Vein endothelial cell (primary cell): ENCODE measurements at places on chromosomes 5 and 9. TPM values are rescaled to one million over a fixed set of nuclear protein-coding genes. Genes with fewer than 3 reads are reported as not detected.

The TLX3 gene
- not detected in 2 replicates for total RNA-seq

The PCDHB3 gene
- total RNA-seq: 0.57 and 0.65 TPM in 2 replicates

The PCDHGA10 gene
- total RNA-seq: 8.8 and 9.6 TPM in 2 replicates

The PCDHGB5 gene
- 22.4 and 26.1 TPM in 2 replicates for total RNA-seq

The HSPB3 gene
- total RNA-seq: not detected in 2 replicates

The URM1 gene
- 49.5 and 49.6 TPM in 2 replicates for total RNA-seq

The FOXE1 gene
- total RNA-seq: not detected in 2 replicates

The CHSY3 gene
- total RNA-seq: 1.3 and 2.5 TPM in 2 replicates

The IFNE gene
- 0.86 and 1.6 TPM in 2 replicates for total RNA-seq

The HMMR gene
- 11.8 and 21.0 TPM in 2 replicates for total RNA-seq

The GADD45G gene
- not detected in 2 replicates for total RNA-seq

The SPATA31A3 gene
- total RNA-seq: not detected in 2 replicates

The CREBRF gene
- 14.0 and 16.4 TPM in 2 replicates for total RNA-seq

The DRD1 gene
- not detected in 2 replicates for total RNA-seq

The NR6A1 gene
- 1.1 and 1.3 TPM in 2 replicates for total RNA-seq

The LECT2 gene
- total RNA-seq: not detected in 2 replicates

The SH3RF2 gene
- total RNA-seq: under 0.01 and 0.67 TPM in 2 replicates

The TMEM174 gene
- not detected in 2 replicates for total RNA-seq

The BHMT2 gene
- 0.65 and 3.0 TPM in 2 replicates for total RNA-seq

The FSTL4 gene
- under 0.01 and 0.10 TPM in 2 replicates for total RNA-seq

The SPINK5 gene
- 0.10 TPM in 1 of 2 replicates, not detected in the other for total RNA-seq

The SLC6A3 gene
- total RNA-seq: not detected in 2 replicates

The CRHBP gene
- total RNA-seq: 0.29 TPM in 1 of 2 replicates, not detected in the other

The ENDOG gene
- total RNA-seq: 19.8 and 23.5 TPM in 2 replicates

The GARIN3 gene
- total RNA-seq: not detected in 2 replicates
